Naive B cell (primary cell): ENCODE measurements at places on chromosomes 11 and 22.

GRCh38 chr22:32676191-32676590 is 125.3 kb upstream of the TIMP3 start:
- DNase-seq: no peak

DNA sequence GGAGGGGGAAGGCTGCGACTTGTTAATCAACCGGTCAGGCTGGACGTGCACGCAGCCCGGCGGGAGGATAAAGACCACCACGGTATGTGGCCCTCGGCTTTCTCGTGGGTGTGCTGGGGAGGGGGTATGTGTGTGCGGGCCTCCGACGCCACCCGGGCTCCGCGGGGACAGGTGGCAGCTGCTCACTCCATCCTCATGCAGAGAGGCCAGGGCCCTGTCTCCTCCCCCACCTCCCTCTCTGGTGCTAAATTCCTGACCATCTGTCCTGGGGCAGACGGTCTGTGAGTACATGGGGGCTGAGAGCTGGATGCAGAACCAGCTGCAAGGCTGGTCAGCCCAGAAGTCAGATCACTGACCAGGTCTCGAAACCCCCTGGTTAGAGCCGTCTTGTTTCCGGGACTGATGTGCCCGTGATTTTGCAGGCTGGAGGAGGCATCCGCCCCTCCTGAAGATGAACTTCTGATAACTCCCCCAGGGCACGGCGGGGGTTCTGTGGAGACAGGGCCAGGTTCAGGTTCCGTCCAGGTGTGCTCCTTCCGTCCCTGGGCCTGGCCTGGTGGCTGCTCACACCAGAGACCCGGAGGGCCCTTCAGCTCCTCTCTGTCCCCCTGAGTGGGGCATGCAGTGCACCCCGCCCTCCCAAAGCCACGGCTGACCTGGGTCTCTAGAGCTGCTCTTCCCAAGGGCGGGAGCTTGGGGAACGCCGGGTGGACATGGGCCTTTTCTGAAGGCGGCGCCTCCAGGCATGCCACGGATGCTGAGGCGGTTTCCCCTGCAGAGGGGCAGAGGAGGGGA is 1119.7 kb downstream of the BRD1 start:
- no peak for DNase-seq

DNA sequence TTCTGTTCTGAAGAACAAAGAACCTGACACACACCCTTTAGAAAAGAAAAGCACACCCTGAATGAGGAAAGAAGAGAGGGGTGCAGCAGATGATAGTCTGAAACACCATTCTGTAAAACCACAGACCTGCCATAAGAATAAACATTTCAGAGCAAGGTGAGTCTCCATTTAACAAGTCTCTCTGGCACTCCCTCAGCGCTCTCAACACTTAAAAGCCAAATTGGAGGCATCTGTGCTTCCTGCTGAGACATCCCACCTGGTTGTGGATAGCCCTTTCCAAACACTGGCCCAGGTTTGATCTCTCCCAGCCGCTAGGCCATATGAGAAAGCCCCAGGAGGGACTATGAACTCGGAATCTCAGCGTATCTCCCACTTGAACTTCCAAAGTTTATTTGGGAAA is 36.3 kb downstream of the ETS1 start:
- DNase-seq: no peak

DNA sequence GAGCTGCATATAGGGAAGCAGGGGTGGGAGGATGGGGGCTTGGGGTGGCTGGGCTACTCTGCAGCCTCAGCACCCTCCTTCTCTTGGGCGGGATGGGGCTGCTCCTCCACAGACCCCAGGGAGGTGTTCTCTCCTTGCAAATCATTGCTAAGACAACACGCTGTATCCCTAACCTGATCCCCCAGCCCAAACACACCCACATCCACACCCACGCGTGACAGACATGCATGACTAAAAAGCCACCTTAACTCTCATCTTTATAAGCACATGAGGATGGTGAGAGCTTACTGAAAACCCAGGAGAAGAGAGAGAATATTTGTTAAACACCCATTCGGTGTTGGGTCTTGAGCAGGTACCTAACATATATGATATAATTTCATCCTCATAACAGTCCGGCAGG is 39.9 kb upstream of the EIF3D start:
- no peak for DNase-seq

- no peak for DNase-seq
Measured at GRCh38 chr11:12245549-12246016, 131.8 kb upstream of the PARVA start.

- DNase-seq: no peak
Measured at GRCh38 chr22:26536762-26537134, 24.5 kb upstream of the TFIP11 start.

DNA sequence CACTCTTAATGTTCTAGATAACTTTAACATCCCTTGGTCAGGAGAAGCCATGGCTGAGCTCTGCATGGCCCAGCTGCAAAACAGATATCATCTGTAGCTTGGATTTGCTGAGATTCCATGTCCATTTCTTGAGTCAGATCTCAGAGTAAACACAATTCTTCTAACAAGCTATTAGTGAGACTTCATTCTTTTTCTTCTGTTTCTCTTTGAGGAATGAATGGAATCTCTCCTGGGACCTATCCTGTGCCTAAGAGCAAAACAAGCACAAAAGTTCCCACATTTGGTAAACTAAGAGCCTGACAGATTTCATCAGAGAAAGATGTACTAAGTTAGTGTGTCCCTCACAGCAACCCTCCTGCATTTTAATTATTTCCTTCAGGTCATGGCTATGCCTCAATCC is 142.8 kb downstream of the MAML2 start:
- no peak for DNase-seq

DNA sequence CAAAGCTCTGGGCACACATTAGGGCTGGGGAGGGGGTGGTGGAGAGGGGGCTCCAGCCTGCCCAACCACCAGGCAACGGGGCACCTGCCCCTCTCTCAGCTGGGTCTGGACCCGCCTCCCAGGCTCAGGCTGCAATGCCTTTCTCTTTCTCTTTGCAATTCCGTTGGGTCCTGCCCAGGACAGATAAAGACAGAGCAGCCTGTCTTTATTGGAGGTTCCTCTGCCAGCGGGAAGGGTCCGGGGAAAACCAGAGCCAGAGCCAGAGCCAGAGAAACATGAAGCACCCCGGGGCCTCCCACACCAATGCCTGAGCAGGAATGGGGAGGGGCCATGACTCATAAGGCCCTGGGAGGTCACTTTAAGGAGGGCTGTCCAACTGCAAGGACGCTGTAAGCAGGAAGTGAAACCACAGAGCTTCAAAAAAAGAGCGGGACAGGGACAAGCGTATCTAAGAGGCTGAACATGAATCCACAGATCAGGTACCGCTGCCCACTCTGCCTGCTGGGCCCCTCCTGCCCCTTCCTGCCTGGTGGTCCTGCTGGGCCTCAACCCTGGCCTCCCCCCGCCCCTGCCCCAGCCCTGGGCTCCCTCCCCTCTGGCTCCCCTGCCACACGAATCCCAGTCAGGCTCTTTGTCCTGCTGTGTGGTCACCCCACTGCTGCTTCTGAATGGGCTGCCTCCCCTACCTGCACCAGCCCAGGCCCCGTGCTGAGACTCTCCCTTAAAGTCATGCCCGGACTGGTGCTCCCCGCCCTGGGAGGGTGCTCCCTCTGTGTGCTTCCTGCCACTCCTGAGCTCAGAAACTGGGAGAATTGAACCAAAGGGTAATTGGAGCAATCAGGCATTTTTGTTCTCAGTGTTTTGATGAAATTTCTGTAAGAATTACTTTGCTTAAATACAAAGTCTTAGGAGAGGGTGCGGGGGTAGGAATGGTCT is at the start of gene APOBEC3B:
TSS of gene APOBEC3B (plus strand) at position 356 of the 936 bp plus-strand sequence. CDS start at position 463, 107 bp downstream.
- DNase-seq: peak; percentile 60

- DNase-seq: no peak
Measured at GRCh38 chr11:68117853-68118470, 3.2 kb downstream of the CHKA start.

DNA sequence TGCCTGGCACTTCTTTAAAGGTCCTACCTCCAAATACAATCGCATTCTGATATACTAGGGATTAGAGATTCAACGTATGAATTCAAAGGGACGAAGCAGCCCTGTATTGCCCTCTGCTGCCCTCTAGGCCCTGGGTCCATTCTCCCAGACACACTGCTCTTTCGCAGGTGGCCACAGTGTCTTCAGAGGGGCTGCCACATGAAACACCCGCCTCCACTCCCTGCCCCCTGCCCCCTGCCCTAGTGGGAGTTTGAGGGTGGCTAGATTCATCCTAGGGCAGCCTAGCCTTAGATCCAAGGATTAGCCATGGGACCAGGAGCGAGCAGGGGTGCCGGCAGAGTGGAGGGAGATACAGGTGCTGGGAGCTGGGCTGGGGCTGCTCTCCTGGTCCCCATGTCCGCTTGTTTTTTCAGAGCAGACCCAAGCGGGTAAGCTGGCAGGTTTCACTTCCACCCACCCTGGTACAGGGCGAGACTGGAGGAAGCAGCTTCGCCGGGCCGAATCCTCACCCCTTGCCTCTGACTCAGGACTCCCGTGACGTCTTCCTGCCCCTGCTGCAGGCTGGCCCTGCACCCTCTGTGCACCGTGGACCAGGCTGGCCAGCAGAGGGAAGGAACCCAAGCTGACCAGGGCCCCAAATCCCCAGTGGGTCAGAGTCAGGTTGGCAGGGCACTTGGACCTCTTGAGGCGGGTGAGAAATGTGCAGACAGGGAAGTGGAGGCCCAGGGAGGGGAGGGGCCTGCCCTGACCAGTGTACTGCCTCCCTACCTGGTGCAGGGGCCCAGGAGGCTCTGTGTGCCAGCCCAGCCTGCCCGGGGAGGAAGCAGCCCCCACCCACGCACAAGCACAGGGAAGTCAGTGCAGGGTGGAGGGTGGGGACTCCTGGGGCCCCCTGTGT is 28.4 kb upstream of the HMOX1 start:
- peak; percentile 91 for DNase-seq

DNA sequence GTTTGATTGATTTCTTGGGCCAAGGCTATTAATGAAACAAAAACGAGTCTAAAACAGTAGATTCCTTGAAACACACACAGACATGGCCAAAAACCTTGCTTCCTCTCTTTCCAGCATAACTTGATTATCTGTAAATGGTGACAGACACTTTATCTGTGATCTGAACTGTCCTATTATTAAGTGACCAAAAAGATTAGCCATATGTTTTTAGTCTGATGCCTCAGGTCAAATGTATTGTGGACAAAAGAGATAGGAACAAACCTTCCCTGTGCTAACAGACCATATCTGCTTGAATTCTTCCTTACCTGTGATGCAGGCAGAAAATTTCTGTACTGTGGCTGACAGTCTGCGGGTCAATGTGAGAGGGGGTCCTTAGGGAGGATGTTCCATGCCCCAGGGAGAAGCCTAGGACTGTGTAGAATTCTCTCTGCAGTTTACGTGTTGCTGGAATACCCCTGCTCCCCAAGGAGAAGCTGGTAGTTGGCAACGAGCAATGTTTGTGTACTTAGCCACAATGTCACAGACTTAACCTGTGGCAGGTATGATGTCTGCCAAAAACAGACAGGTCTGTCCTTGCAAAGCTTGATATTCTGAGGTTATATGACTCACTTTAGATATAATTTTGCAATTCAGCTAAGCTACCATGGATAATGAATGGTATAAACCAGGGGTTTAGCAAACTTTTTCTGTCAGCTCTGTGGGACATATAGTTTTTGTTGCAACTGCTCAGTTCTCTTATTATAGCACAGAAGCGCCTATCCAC is 31.2 kb downstream of the C11orf71 start:
- DNase-seq: no peak

DNA sequence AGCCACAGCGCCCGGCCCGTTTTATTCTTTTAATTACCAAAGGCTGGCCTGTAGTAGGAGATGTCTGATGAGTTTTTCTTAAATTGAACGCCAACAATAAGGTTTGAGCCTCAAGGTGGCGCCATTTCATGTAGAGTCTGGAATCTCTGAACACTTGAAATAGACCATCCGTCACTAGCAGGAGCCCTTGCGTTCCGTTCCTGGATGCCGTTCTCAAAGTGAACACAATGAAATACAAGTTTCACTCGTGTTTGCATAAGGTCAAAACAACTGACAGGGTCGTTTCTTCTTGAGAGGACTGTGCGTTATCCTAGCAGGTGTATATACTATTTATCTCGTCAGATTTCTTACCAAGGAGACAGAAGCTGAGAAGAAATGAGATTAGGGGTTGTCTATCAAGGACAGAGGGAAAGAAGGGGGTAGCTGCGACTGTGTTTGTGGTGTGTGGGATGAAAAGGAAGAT is 18.7 kb upstream of the SCGB1D1 start:
- DNase-seq: peak; percentile 39

- no peak for DNase-seq
Measured at GRCh38 chr11:61706452-61707400, 26.5 kb downstream of the DAGLA start.

DNA sequence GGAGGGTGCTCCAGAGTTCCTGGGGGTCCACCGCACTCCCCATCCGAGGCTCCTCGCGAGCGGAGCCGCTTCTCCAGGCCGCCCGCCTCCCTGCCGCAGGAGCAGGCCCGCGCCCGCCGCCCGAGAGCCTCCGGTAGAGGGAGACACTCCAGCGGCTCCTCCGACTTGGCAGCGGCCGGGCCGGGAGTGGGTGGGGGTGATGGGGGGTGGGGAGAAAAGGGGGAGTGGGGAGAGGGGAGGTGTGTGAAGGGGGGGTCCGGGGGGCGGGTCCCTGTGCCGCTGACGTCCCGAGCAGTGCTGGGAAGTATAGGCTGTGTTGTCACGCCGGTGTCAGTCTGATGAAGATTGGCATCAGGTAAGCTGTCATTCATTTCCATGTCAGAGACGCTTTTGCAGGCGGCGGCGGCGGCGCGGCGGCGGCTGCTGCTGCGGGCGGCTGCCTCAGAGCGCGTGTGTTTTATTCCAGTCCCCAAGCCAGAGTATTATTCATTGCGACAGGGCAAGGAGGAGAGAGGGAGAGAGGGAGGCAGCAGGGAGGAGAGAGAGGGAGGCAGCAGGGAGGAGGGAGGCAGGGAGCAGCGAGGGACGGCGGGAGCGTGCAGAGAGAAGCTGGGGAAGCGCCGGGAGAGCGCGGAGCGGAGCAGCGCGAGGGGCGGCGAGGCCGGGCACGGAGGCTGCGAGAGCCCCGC is at the start of gene PKNOX2:
TSS of gene PKNOX2 (plus strand) at position 330 of the 689 bp plus-strand sequence. CDS start 186,555 bp downstream, outside the sequence.
- DNase-seq: peak; percentile 16
